Activated T-cell treated with anti-CD3 and anti-CD28 coated beads, Interleukin-2, amount 50 U/mL, for 48 hours (primary cell): ENCODE measurements at places on chromosomes 5 and 9.

- DNase-seq, result no peak
Measured at GRCh38 chr5:132491368-132492364, 1.1 kb upstream of the IRF1 start.

GRCh38 chr5:64595031-64595855 is 89.4 kb downstream of the RGS7BP start:
- DNase-seq, result no peak

DNA sequence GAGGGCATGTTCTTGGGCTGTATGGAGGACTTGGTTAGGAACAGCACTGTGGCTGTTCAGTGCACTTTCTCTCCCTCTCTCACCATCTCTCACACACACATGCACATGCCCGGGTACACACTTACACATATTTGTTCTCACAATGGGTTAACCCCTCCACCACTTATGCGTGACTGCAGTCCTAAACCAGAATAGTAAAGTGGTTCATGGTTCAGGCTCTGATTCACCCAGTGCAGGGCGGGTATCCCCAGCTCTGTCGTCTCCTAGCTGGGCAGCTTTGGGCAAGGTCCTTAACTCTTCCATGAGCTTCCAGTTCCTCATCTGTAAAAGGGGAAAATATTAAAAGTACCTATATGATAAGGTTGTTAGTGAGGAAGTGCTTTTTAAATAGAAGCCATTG is 45.3 kb upstream of the GALNT10 start:
- no peak for DNase-seq

DNA sequence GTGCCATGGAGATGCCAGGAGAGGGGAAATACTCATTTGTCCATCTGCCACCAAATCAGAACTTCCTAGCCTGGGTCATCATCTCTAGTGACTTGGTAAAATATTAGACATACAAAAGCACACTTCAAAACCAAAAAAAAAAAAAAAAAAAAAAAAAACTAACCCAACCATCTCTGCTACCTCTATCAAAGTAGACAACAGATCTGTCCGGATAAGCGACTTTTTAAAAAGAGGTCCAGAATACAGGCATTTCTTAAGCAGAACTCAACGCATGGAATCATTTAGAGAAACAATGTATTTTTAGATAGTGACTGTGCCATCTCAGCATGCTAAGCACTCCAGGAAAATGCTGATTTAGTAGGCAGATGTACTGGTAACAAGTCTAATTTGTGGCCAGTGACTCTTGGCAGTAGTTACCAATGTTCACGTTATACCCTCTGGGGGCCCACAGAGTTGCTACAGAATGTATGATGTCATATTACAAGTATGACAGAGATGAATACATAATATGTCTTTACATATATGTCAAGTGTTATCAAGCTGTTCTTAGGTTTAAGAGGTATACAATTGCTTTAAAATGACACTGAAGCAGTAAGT is 107.8 kb downstream of the SMIM23 start:
- no peak for DNase-seq

- no peak for DNase-seq
Measured at GRCh38 chr5:102986074-102986473, 133.9 kb downstream of the GIN1 start.

GRCh38 chr5:55191165-55191564 is 18.2 kb upstream of the CDC20B start:
- DNase-seq, result no peak

DNA sequence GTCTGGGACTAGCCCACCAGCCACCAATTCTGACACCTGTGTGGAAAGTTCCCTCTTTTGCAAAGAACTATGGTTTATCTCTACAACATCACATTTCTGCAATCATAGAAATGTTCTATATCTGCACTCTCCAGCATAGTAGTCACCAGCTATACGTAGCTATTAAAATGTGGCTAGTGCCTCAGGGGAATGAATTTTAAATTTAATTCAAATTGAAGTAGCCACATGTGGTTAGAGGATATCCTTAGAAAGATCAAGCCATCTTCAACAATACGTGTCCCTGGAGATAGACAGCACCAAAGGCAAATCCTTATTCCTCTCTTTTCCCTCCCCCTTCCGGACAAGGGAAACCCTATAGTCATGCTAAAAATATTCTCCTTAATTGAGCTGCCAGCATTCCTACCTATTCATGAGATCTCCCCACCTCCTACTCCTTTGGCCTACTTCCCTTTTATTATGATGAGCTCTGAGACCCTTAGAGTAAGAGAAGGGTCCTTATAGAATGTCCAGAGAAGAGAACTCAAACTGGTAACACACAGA is 11.1 kb downstream of the LCP2 start:
- DNase-seq, result no peak

- DNase-seq, result no peak
Measured at GRCh38 chr9:4964540-4964939, 20.5 kb upstream of the JAK2 start.

GRCh38 chr5:68272289-68272688 is 56.7 kb downstream of the PIK3R1 start:
- DNase-seq, result no peak

GRCh38 chr9:93192721-93193387 is 8.9 kb downstream of the WNK2 start:
- DNase-seq, result no peak

- no peak for DNase-seq
Measured at GRCh38 chr9:69996967-69997366, 46.7 kb upstream of the MAMDC2 start.

- DNase-seq, result no peak
Measured at GRCh38 chr5:111748304-111748763, 8.7 kb downstream of the NREP start.

DNA sequence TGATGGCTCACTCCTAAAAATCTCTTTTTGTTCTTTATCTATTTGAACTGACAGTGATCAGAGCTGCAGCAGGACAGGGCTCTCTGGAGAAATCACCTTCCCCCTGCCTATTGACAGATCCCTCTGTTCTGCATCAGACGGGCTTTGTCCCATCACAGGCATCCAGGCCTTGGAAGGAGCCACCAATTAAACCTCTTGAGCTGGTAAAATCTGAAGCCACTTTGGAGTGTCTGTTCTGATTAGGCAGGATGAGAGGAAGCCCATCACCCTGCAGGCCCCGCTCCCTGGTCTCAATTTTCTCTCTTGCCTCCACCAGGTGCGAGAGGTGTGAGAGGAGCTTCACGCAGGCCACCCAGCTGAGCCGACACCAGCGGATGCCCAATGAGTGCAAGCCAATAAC is 97.7 kb downstream of the PRDM6 start:
- no peak for DNase-seq

GRCh38 chr5:82387001-82387818 is 109.1 kb upstream of the RPS23 start:
- no peak for DNase-seq

DNA sequence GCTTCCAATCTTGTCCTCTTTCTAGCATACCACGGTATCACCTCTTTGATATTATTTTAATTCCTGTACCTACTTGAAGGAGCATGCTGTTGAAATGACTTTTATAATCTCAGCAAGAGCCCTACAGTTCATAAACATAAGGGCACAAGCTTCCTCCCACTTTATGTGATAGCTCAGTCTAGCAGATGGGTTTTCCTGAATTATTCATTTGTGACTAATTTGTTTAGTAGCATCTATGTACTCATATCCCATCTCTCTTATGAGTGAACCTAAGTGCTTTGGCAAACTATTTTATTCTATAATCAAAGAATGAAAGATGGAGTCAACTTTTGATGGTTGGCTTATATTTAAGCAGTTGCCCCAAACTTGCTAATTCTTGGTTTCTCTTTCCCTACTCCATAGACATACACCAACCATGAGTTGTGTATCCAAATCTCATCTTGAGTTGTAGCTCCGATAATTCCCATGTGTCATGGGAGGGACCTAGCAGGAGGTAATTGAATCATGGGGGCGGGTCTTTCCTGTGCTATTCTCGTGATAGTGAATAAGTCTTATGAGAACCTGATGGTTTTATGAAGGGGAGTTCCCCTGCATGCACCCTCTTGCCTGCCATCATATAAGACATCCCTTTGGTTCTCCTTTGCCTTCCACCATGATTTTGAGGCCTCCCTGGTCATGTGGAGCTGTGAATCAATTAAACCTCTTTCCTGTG is 17.7 kb downstream of the TXNDC8 start:
- DNase-seq, result no peak
